ENCODE measurements at places on chromosomes 12 and 14.

- DNase-seq: no peak
These were observed 126.3 kb upstream of the KRAS start for GRCh38 chr12:25376985-25377384.

GRCh38 chr14:91796617-91797347, 64.9 kb upstream of the CATSPERB start:
- DNase-seq: no peak

DNA sequence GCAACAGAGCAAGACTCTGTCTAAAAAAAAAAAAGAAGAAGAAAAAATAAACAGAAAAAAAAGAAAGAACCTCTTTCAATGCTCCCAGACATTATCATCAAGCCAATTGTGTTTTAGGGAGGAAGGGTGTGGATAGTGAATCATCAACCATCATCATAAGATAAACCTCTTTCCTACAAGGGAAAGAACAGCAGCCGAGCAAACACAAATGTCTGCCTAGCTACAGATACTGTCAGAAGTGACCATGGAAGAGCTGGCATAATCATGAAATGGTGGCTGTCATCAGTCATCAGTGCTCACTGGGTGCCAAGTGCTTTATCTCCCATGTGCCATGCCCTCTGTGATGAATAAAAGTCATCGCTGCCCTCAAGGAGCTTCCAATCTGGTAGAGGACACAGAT, 46.6 kb downstream of the SLC17A8 start:
- no peak for DNase-seq

DNA sequence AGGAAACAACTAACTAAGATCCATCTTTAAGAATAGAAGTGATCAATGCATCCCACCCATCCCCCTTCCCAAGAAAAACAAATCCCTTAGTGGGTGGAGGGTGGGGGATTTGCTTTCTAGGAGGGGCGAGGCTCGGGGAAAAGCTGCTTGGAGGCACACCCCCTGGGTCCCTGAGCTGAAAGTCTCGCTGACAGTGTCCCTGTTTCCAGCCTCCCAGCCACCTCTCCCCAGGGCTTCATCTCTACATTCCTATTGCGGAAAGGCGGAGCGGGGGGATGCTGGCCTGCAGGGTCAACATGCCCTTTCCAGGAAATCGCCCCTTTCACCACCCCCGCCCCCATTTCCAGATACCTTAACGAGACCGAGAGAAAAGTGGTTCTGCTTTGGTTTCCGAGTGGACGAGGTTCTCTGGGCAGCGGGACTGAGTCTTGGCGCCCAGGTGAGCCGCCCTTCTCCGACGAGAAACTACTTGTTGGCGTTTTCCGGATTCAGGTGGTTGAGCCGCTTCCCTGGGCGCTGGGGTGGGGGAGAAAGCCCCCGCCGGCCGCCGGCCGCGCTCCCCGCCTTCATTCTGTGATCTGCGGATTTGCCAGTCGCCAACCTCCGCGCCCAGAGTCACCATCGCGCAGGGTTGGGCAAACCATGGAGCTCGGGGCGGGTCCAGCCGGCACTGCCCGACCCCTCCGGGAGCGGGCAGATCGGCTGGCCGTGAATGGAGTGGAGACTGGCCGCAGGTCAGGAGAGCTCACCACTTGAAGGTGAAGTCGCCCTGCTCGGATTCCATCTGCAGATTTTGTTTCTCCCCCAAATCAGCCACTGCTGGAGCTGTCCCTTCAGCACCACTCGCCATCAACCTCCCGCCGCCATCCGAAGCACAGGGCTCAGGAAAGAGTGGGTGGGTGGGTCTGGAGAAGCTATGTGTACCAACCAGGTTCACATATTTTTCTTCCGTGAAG, 505 bp downstream of the KCNC2 start:
- DNase-seq: no peak

Measured in activated T-cell treated with anti-CD3 and anti-CD28 coated beads for 1 hour (primary cell).